ENCODE measurements at places on chromosomes 5 and 9. TPM values are rescaled to one million over a fixed set of nuclear protein-coding genes. Genes with fewer than 3 reads are reported as not detected.

DNA sequence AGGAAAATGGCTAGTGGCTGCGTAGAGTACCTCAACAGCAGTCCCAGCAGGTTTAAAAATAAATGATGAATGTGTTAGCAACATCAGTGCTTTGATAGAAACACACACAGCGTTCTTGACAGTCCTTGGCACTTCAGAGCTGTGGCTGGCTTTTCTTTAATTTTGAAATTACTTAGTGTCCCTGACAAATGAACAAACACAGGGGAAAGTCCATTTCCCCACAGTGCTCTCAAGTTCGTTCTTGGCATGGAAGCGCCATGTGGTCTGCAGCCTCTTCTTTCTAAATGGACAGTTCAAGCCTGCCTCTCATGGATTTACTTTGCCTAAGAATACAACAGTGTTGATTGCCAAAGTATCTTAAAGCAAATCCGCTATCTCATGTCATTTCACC lies 102.2 kb downstream of the ADAMTS12 start:
- DNase-seq = no peak

GRCh38 chr5:14185326-14186058 lies 42.4 kb downstream of the TRIO start:
- DNase-seq = no peak

GRCh38 chr5:89270901-89271300 lies 387.9 kb upstream of the MEF2C start:
- no peak for DNase-seq

DNA sequence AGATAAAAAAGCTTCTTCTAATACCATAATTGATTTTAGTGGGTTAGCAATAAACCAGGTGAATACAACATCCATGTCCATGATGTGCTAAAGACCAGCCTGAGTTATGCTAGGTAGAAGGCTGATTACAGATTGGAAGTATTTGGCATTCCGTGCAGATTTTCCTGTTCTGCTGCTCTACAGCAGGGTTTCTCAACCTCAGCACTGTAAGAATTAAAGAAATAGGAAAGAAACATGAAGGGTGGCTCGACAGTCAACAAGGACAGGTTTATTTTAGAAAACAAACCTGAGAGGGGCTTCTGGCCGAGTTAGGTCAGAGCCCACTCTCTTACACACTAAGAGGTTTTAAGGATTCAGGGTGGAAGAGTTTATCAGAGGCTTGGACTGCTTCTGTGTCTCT lies 42.3 kb downstream of the ZFAND5 start:
- DNase-seq = no peak

- DNase-seq = no peak
These were observed 84.6 kb downstream of the IARS1 start for GRCh38 chr9:92208693-92209524.

- DNase-seq = no peak
These were observed 82.3 kb upstream of the EPB41L4B start for GRCh38 chr9:109403116-109403515.

DNA sequence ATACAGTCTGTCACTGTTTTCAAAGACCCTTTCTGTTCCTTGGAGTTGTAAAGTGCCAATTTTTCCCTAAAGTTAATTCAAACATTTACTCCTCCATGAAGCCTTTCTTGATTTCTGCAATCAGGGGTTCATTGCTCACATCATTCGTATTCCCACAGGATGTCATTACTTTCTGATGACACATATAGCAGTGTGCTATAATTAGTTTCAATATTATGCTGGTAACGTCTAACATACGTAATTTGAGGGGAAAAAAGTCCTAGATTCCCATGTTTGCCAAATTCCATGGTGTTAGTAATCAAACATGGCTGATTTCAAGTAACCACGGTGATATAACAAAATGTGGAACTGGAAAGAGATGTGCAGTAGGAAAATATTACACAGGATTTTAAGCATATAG lies 468.2 kb upstream of the MEF2C start:
- DNase-seq = no peak

DNA sequence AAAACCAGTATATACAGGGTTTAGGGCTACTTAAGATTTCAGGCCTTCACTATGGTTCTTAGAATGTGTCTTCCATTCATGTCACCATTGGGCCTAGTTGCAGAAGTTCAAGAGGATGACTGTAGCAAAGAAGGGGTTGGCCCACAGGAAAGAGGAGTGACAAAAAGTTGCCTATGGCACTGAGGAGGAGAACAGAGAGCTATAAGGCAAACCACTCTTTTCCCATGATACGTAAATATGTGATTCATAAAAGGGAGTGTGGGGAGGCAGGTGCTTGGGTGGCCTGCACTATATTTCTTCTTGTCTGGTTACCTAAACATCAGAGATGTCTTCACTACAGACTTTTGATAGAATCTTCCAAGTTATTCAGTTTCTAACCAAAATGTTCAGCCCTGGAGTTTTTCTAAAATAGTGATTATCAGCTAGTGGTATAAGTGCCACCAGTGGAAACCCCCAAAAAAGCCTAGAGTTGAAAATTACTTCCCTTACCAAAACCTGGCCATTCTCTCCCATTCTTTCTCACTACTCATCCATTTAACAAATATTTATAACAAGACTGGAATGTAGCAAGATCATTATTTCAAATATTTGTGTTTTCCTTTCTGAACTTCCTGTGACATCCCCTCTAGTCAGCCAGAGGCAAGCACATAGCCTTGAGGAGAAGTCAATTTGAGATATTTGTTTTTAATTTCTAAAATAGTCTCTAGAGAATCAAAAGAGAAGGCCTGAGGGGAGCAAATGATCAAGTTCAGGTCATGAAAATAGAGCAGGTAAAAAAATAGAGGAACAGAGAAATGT lies 367.4 kb downstream of the EFNA5 start:
- DNase-seq = no peak

- no peak for DNase-seq
These were observed 19.0 kb upstream of the GPX3 start for GRCh38 chr5:151001436-151001835.

GRCh38 chr9:74334271-74334670 lies 162.9 kb upstream of the RORB start:
- DNase-seq = no peak

DNA sequence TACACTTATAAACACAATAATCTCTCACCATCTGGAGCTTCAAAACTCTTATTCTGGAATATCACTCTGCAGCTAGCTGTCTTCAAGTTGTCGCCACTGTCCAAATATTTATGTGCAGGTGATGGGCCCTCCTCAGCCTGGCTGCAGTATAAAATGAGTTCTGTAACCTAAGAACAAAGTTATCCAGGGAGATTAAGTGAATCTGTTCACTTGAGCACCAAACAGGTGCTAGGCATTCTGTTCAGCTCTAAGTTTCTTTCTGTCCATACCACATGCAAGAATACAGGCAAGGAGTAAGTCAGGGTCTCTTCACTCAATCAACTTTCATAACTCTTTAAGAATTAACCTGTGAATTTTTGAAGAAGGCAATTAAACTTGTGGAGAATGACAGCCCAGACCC lies 344.1 kb downstream of the PLK2 start:
- DNase-seq = no peak

GRCh38 chr9:123562844-123563346 lies 206.9 kb downstream of the CRB2 start:
- DNase-seq = no peak

- no peak for DNase-seq
These were observed 55.9 kb downstream of the SECISBP2 start for GRCh38 chr9:89374176-89374575.

GRCh38 chr9:90020276-90020871 lies 415.6 kb downstream of the GADD45G start:
- no peak for DNase-seq

DNA sequence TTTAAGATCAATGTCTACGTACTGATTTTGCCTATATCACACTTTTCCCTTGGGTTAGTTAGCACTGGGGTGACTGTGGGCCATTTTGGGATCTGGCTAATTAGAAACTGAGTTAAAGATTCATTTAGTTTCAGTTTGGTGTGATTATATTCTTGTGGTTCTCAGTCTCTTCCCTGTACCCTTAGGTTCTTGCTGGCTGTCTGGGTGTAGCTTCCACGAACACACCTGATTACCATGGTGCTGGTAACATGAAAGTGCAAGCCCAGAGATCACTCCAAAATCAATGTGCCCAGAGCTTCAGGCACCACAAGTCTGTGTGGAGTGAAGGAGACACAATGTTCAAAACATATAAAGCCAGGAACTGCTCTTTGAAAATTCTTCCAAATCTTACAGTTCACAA lies 248.1 kb downstream of the PDE4D start:
- no peak for DNase-seq

DNA sequence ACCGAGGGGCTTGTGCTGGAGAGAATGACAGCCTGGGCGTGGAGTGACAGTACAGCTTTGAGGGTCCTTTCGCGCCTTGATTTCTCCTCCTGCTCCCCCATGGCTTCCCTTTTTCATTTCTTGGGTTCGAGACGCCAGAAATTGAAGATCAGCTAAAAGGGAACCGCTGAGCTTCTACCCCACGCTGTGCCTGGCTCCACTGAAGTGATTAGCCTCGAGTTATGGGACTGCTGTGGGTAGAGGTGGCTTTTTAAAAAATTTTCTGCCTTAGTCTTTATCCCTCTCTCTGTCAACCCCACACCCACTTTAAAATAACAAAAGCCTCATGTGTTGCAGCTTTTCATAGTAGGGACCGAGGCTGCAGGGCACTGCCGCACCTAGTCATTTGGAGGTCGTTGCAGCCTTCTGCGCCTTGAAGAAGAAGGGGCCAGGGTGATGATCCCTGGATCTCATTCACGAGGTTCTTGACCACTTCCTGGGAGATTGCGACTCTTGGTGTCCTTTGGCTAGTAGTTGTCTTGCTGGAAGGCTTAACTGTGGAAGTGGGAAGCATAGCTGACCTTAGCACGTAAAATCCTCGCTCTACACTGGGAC lies 603 bp downstream of the PPIP5K2 start:
- no peak for DNase-seq

- DNase-seq = no peak
These were observed 394.0 kb downstream of the SEMA5A start for GRCh38 chr5:9151684-9152427.

DNA sequence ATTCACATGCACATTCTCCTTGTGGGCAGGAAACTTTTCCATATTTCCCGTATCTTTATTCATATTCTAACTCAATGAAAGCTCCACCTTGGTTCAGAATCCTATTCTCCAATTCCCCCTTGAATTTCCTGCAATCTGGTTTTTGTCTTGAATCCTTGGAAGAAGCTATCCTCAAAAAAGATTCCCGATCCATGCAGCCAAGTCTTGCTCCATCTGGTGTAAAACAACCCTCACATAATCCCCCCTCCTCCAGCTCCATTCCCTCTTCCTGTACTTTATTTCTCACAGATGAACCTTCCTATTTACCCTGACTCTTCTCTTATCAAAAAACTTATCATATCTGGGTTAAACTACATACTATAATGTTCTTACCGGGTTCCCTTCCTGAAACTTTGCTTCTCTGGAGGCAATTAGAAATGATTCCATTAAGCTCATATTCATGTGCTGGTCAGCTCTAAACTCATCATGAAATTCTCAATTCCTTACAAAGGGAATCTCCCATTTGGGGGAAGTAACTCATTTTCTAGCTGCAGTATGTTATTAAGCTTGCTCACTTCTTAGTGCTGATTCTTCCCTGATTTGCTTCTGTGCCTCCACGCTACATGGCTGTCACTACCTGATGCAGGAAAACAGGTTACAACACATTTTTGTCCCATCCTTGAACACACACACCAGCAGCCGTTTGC lies 81.7 kb downstream of the GNAQ start:
- no peak for DNase-seq

GRCh38 chr9:27665136-27665535 lies 91.9 kb upstream of the C9orf72 start:
- DNase-seq = no peak

- DNase-seq = no peak
These were observed 193.0 kb downstream of the RFX3 start for GRCh38 chr9:3332802-3333201.

GRCh38 chr9:124350494-124351263 lies 64.6 kb downstream of the PSMB7 start:
- no peak for DNase-seq

Gene RABGAP1
- 48.2 TPM for total RNA-seq

Gene DMGDH
- 2.4 TPM for total RNA-seq

Gene ARID3C
- total RNA-seq = not detected

Gene HAVCR1
- not detected for total RNA-seq

Gene GRM6
- not detected for total RNA-seq

Gene IL5
- not detected for total RNA-seq

Gene TAF11L10
- not detected for total RNA-seq

Gene SPINK13
- not detected for total RNA-seq

Gene RFK
- 24.0 TPM for total RNA-seq

Gene ENTPD8
- total RNA-seq = not detected

Gene SARDH
- total RNA-seq = 0.63 TPM

Gene PCDHAC1
- not detected for total RNA-seq

Gene LCN9
- total RNA-seq = not detected

Data from left ventricle myocardium inferior (tissue), 1 donor.